ENCODE measurements at places on chromosomes 1 and 21.
A peak's percentile ranks its signal among the peaks of the same experiment; 100 is the strongest.

GRCh38 chr1:8873506-8874229 is 4.8 kb downstream of the ENO1 start:
- DNase-seq = peak; percentile 38

DNA sequence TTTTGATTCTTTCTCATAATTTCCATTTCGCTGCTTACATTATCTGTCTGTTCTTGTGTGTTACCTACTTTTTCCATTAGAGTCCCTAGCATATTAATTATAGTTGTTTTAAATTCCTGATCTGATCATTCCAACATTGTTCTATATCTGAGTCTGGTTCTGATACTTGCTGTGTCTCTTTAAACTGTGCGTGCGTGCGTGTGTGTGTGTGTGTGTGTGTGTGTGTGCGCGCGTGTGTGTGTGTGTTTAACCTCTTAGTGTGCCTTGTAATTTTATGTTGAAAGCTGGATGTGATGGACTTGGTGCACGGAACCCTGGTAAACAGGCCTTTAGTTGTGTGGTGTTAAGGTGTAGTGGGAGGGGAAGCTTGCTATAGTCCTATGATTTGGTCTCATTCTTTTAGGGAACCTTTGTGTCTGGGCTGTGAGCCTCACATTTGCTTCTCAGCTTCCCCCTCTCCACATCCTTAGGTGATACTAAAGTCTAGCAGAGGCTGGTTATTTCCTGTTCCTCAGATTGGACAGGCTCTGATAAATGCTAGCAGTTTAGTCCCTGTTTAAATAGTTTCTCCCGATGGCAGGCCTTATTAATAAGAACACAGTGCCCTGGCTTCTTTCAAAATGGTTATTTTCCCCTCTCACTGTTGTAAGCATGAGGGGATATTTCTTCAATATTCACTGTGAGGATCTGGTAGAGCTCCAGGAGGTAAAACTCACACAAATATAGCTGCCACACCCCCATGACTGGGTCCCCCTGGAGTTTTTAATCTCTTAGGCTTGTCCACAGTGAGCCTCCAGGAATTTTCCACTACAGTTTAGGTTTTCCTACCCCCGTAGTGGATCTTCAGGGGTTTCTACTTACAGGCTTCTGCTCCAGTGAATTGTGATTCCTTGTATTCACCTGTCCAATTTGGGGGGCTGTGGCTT is 118.3 kb downstream of the GALNT2 start:
- no peak for DNase-seq

GRCh38 chr1:100458661-100459357 is 79.1 kb upstream of the GPR88 start:
- no peak for DNase-seq

- no peak for DNase-seq
These were observed 54.7 kb upstream of the GREM2 start for GRCh38 chr1:240666568-240667198.

DNA sequence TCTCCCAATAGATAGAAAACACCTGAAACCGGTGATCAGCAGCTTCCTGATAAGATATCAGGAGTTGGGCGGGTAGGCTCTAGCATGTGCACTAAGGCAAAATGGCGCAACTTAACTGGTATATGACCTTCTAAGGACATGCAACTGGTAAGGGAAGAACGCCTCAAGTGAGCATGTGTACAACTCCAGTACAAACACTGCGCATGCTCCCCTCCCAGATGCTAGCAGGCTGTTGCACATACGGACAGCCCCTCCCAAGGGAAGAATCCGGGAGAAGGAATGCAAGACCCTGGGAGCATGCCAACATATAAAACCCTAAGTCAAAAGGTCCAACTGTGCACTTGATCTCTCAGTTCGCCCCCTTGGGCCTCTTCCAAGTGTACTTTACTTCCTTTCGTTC is 110.8 kb downstream of the TSEN15 start:
- no peak for DNase-seq

- DNase-seq = no peak
These were observed 66.8 kb downstream of the COL24A1 start for GRCh38 chr1:86089765-86090164.

GRCh38 chr1:162661336-162661735 is 29.1 kb downstream of the DDR2 start:
- DNase-seq = no peak

DNA sequence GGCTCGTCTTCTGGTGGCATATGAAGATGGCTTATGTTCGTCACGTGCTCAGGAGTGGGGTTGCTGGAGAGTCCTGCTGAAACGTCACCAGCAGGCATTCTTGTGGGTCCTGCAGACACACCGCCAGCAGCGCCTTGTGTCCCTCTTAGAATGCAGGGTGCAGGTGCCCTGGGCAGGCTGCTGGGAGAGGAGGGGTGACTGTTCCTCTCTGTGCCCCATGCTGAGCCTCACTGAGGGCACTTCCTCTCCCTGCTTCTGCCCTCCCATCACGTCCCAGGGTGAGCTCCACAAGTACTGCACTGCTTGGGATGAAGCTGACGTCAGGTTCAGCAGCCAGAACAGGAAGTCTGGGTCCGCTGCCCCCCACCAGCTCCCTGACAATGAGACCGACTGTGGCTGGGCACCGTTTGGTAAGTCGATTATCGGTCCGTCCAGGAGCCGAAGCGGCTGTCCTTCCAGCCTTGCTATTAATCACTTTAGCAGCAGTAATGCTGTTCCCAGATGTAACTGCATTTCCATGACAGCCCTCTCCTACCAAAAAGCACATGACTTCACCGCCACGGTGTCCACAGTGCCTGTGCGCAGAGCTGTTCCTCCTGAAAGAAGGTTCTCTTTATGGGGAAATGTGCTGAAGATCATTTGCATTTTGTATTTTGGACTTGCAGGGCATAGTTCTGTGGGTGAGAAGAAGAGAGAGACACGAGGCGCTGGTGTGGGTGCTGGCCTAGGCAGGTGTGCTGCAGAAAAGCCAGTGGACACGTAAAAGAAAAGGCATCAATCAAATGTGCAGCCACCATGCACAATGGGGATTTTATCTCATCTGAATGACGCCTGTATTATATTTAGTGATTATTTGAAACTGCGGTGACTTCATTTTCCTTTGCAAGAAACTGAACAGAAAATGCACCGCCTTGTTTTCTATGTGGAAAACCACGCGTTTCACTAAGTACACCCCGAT is 21.0 kb downstream of the SLC37A1 start:
- no peak for DNase-seq

DNA sequence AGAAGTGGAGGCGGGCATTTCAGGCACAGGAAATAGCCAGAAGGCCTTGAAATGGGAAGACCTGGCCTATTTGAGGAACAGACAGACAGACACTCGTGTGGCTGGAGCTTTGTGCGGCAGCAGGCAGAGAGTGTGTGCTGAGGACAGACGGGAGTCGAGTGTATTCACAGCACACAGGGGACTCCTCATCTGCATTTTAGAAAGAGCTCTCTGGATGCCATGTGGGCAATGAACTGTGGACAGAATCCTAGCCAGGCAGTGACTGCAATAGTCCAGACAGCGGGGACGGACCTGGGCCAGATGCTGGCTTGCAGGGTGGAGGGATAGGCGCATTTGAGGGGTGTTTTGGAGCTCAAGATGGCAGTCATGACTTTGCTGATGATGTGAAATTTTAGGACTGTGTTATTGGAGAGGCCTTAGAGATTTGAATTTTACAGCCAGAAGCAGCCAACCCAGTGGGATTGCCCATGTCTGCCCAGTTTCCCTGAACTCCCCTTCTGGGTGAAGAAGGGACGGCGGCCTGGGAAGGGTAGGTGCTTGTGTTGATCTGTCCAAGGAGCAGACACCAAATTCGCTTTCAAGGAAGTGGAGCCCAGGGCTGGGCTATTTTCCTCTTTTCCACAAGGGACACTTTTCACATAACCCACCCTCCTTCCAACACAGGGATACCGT is 43.7 kb downstream of the CHAF1B start:
- DNase-seq = no peak

DNA sequence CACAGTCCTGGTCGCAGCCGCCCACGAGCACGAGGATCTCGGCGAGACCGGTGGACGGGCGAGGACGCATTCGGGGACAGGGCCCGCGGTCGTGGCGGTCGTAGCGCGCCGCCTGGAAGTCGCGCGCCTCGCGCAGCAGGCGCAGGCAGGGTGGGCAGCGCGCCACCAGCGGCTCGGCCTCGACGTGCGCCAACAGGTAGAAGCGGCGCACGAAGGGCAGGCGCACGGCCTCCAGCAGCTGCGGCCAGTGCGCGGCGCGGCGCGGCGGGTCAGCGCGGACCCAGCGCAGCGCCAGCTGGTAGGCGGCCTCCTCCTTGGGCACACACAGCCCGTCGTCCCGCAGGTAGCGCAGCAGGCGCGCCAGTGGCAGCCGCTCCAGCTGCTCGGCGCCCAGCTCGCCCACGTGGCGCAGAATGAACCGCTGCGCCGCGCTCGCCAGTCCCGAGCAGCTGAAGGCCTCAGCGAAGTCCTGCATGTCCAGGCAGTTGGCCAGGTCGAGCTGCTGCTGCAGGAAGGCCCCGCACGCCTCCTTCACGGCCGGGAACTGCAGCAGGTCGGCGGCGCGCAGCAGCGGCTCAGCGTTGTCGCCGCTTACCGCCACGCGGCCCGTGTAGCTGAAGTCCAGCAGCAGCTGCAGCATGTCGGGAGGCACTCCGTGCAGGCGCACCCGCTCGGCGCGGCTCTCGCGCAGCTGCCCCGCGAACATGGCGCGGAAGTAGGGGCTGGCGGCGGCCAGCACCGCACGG is 573 bp downstream of the KLHL21 start:
- no peak for DNase-seq

DNA sequence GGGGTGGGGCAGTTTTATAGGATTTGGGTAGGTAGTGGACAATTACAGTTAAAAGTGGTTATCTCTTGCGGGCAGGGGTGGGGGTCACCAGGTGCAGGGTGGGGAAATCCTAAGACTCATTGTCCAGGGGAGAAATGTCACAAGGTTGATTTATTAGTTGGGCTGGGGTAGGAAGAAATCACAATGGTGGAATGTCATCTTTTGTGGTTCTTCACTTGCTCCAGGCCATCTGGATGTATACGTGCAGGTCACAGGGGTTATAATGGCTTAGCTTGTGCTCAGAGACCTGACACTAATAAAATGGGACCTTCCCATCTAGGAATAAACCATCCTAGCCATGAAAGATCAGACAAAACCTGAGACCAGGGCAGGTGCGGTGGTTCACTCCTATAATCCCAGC is 11.5 kb downstream of the TEX46 start:
- DNase-seq = no peak
